Stimulated activated CD4-positive, alpha-beta T cell treated with anti-CD3 and anti-CD28 coated beads, Interleukin-1b, Interleukin-23, amount 100 ng/mL, for 1 hour (primary cell): ENCODE measurements at places on chromosomes 16 and 17.

DNA sequence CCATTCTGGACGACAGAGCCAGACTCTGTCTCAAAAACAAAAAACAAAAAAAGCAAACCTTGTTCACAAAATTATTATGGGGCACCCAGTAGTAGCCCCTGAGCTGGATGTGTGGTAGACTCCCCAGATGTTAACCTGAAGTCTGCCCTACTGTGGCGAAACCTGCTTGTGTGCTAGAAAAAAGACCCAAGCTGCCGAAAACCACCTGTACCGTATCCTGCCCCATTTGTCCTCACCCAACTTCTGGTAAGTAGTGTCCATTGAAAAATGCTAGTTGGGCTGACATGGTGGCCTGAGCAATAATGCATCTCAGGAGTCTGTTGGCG lies 9.1 kb downstream of the RMI2 start:
- no peak for DNase-seq

GRCh38 chr17:60802377-60802776 lies 124.7 kb downstream of the BCAS3 start:
- DNase-seq, result no peak

DNA sequence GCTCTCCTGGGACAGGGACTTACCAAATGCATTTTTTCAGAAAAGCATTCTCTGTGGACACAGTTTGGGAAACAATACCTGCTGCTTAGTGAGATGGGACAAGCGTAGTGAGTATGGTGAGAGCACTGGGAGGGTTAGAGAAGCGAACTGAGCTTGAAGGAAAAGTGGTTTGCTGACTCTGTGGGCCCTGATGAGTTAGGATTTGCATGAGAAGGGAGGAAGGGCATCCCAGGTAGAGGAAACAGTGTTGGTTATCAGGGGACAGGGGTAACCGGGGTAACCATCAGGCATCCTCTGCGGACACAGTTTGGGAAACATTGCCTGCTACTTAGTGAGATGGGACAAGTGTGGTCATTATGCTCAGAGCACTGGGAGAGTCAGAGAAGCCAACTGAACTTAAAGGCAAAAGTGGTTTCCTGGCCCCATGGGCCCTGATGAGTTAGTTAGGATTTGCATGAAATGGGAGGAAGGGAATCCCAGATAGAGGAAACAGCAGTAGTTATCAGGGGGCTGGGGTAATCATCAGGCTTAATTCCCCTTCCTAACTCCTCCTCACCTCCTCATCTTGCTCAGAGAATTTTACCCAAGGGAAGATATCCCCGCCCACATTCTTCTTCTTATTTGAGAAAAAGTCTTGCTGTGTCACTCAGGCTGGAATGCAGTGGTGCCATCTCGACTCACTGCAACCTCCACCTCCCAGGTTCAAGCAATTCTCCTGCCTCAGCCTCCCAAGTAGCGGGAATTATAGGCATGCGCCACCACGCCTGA lies 319.3 kb downstream of the RBFOX1 start:
- no peak for DNase-seq

DNA sequence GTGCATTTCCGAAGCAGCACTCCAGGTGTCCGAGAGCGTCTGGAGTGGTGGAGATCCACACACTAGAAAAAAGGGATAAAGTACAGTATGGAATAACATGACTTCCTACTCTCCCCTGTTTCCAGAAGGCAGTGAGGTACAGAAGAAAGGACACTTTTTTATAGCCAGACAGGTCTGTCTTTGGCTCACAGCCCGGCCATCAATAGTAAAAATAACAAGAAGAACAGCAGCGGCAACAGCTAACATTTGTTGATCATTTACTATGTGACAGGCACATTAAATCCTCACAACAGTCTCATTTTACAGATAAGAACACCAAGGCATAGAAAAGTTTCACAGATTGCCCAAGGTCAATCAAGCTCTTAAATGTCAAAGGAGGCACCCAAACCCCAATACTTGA lies 16.2 kb downstream of the DYNLRB2 start:
- no peak for DNase-seq

DNA sequence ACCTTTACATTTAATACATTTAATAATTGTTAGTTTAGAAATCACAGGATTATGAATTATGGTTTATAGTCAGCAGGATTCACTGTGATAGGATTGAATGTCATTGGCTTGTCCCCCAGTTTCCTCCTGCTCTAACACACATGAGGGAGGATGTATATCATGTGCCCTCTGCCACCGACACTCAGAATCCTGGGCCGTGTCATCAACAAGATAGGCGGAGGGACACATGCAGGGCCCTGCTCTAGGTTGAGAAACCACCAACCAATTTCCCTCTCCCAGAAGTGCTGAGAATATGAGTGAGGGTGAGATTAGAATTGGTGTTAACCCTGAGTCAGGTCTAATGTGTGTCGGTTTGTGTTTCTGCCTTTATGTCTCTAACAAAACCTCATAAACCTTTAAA lies 85.1 kb downstream of the CES1 start:
- no peak for DNase-seq

DNA sequence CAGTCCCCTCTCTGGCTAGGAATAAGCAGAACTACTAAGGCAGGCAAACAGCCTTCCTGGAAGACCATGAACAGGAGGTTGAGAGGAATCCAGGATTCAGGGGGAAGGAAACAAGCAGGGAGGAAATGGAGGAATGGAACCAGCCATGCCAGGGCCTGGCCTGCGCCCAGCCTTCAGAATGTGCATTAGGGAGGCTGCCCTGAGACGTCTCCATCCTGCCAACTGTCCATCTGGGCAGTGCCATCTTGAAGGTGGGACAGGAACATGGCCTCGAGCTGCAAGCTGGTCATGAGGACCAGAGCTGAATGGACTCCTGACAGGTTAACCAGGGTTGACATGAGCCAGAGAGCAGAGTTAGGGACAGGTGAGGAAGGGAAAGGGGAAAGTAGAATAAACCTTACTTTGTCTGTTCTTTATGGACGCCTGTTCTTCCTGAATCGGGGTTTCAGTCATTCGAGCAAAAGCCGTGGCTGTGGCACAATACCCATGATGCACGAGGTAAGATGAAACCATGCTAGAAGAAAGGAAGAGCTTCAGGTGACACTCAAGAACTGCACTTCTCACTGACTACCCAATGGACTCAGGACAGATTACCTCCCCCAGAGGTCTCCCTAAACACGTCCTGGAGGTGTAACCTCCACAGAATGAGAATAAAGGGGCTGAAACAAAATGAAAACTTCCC lies 12.1 kb upstream of the GFOD2 start:
- no peak for DNase-seq

GRCh38 chr17:30296499-30297080 lies 4.8 kb upstream of the BLMH start:
- no peak for DNase-seq

DNA sequence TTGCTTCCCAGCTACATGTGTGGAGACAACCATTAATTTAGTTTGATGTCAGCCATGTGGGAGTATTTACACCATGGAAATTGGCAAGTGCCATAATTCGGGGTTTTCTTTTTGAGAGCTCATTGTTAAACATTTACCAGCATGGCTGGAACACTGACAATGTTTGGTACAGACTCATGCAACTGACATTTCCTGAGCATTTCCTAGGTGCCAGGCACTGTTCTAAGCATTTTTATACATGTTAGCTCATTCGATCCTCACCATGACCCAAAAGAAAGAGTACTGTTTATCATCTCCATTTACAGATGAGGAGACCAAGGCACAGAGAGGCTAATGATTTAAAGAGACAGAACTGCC lies 86.9 kb downstream of the FOXL1 start:
- no peak for DNase-seq

GRCh38 chr17:68532826-68533225 lies 20.6 kb downstream of the PRKAR1A start:
- DNase-seq, result no peak

DNA sequence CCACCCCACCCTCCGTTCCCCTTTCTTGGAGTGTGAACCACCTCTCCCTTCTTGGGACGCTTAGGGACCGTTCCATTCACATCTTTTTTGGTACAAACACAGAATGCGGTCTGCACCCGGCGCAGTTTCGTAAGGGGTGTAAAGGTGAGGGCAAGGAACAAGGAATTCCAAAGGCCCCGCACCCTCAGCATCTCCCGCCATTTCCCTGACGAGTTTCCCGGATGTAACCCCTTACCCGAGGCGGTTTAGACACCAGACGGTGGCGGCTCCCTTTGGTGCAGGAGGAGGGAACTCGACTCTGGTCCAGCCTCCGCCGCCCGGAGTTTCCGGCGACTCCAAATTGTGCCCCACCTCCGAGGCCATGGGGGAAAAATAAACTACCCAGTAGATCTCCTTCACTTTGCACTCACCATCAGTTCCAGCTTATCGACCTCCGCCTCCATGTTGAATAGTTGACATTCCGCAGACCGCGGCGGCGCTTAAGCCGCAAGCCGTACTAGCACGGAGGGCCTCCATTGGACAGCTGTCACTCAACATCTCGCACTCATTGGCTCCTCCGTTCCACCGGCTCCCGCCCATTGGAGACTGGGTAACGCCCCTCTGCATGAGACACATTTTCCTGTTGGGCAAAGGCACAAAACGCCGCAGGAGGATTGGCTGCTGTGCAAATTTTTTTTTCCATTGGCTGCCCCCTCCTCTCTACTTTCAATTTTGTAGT lies at the start of gene SKA2:
Gene SKA2 (minus strand): TSS at position 466 of the 718 bp plus-strand sequence. CDS start 23 bp downstream, at position 443.
- peak; percentile 84 for DNase-seq

DNA sequence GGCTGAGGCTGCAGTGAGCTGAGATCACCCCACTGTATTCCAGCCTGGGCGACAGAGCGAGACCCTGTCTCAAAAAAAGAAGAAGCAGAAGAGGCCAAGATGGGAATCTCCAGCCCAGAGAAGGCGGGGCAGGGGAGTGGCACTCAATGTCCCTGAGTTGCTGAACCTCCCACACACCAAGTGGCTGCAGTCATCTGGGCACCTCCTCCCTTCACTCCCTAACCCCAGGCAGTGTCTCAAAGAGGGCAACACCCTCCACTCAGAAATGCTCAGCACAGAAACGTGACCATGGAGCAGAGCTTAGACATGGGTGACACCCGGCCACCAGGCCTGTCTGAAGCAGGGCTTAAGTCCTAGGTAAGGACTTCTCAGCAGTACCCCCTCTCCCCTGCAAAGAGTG lies 36.3 kb upstream of the BCAR1 start:
- DNase-seq, result no peak

GRCh38 chr16:88804552-88805339 lies 1.2 kb downstream of the CDT1 start:
- DNase-seq, result no peak

- DNase-seq, result no peak
These were observed 688 bp downstream of the ADAP2 start for GRCh38 chr17:30922235-30923030.

GRCh38 chr16:17452922-17453321 lies 17.8 kb downstream of the XYLT1 start:
- no peak for DNase-seq

DNA sequence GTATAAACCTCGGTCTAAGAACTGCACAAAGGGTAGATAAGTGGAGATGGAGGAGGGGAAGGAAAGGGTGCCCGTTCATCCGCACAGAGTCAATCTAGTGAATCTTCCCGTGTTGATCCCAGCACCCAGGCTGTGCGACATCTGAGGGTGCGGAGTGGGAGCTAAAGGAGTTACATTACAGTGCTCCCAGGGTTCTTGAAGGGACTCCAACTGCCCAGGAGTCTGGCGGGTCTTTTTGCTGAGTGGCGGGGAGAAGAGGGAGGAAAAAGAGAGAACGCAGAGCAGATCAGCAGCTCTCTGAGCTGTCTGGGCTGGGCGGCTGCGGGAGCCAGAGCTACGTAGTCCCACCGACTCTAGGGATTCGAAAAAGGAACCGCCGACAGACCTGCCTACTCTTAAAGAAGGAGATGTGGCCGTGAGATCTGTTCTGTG lies 1.6 kb upstream of the CA10 start:
- DNase-seq, result no peak

GRCh38 chr17:5582209-5583185 lies 1.8 kb downstream of the NLRP1 start:
- DNase-seq, result no peak

- DNase-seq, result no peak
These were observed 65.1 kb downstream of the WSCD1 start for GRCh38 chr17:6135236-6135635.

- no peak for DNase-seq
These were observed 227.1 kb downstream of the MAP2K4 start for GRCh38 chr17:12247761-12248160.

GRCh38 chr16:89183975-89184676 lies 12.6 kb downstream of the CDH15 start:
- DNase-seq, result no peak

- DNase-seq, result no peak
These were observed 6.5 kb downstream of the CACNA1H start for GRCh38 chr16:1159325-1159972.

DNA sequence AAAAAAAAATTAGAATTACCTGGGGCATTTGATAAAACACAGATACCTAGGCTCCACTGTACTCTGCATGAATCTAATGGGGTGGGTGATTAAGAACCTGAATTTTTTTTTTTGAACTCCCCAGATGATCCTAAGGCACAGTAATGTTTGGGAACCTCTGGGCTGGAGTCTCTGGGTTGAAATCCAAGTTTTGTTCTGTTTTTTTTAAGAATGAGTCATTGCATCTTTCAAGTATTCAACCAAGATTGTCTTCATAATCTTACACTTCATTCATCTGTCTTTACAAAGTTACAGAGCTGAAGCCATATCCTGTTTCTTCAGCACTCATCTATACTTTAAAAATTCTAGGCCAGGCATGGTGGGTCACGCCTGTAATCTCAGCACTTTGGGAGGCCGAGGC lies 52.6 kb downstream of the PIGL start:
- DNase-seq, result no peak

DNA sequence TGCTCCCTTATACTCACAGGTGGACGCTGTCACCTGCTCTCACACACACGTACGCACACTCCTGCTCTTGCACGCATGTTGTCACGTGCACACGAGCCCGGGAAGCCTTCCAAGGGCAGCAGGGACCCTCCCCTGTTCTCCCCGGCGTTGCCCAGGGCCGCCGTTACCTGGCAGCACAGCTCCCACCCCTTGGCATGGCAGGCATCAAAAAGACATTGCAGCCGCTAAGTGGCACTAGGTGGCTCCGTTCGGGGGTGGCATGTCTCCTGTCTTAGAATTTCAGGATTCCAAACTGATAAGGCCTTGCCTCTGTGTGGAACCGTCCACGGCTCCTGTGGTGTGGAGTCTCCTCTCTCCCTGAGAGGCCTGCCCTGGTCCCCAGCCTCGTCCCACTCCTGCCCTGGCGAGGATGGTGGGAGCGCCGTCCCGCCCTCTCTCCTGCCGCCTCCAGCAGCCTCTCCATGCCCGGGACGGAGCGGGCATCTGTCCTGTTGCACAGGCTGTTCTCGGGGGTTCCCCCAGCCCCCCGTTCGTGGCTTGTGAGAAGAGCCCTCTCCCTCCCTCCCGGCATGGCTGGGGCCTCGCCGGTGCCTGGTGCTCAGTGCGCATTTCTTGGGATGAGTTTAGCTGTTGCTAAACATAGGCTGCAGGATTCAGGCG lies 126.7 kb upstream of the GSE1 start:
- DNase-seq, result no peak
